ENCODE measurements at places on chromosomes 16 and 17.
A peak's percentile ranks its signal among the peaks of the same experiment; 100 is the strongest.

GRCh38 chr17:34721326-34721725, 141.9 kb downstream of the TMEM132E start:
- DNase-seq: no peak

DNA sequence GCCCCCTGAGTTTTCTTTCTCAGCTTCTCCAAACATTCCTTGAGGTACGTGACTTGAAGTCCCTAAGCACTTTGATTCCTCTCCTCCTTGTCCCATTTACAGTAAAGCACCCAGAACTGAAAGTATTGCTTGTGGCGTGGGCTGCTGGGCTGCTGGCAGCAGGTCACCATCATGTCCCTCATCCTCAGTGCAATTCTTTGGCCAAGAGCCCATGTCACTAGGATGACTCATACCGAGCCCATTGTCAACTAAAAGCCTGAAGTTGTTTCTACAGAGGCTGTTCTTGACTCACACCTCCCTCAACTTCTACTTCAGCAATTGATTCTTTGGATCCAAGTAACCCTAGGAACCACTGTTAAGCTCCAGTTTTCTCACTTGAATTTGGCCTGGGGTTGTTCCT, 54.3 kb downstream of the KPNA2 start:
- no peak for DNase-seq

GRCh38 chr16:84465154-84465553, 39.3 kb downstream of the MEAK7 start:
- no peak for DNase-seq

DNA sequence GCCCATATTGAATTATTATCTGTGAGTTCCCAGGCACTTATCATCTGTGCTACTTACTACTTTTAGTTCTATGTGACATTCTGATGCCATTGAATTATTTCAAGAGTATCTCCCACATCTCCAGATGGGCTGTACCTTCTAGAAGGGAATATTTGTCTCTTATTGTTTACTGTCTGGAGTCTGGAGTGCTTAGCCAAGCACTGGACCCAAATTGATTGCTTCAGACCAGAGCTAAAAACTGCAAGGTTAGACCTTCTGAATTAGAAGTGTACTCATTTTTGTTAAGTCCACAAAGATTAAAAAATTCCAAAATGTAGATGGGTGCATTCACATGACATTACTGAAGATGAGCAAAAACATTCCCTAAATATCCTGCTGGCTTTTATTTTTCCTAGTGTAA, 16.0 kb upstream of the KRT222 start:
- DNase-seq: no peak

- no peak for DNase-seq
These were observed 539.4 kb downstream of the MAF start for GRCh38 chr16:79061181-79061580.

DNA sequence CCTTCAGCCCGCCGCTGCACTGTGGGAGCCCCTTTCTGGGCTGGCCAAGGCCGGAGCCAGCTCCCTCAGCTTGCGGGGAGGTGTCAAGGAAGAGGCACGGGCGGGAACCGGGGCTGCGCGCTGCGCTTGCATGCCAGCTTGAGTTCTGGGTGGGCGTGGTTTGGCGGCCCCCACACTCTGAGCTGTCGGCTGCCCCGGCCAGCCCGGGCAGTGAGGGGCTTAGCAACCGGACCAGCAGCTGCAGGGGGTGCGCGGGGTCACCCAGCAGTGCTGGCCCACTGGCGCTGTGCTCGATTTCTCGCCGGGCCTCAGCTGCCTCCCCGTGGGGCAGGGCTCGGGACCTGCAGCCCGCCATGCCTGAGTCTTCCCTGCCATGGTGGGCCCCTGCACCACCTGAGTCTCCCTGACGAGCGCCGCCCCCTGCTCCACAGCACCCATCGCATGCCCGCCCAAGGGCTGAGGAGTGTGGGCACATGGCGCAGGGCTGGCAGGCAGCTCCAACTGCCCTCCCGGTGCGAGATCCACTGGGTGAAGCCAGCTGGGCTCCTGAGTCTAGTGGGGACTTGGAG, 17.0 kb downstream of the PRR11 start:
- DNase-seq: no peak

GRCh38 chr17:7403043-7403726, 712 bp downstream of the TMEM256 start:
- no peak for DNase-seq

GRCh38 chr16:20073203-20074098, at the start of gene GPR139:
GPR139 (minus strand) TSS chr16:20073890; CDS start chr16:20073616, 274 bp downstream.
- no peak for DNase-seq

DNA sequence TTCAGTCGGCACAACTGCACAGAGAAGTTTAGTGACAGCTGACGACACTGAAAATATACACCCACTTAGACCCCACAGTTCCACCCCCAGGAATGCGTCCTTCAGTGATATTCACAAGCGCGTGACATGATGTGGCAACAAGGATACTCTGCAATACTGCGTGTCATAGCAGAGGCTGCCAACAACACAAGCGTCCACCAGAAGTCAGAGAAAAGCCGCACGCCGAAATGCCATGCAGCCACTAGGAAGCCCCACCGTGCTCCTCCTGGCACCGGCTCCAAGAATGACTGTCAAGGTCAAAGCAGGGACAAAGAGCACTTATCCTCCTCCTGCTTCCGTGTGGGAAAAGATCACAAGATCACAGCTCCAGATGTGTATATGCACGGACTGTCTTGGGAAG, 3.5 kb downstream of the ATP2A3 start:
- peak; percentile 19 for DNase-seq

DNA sequence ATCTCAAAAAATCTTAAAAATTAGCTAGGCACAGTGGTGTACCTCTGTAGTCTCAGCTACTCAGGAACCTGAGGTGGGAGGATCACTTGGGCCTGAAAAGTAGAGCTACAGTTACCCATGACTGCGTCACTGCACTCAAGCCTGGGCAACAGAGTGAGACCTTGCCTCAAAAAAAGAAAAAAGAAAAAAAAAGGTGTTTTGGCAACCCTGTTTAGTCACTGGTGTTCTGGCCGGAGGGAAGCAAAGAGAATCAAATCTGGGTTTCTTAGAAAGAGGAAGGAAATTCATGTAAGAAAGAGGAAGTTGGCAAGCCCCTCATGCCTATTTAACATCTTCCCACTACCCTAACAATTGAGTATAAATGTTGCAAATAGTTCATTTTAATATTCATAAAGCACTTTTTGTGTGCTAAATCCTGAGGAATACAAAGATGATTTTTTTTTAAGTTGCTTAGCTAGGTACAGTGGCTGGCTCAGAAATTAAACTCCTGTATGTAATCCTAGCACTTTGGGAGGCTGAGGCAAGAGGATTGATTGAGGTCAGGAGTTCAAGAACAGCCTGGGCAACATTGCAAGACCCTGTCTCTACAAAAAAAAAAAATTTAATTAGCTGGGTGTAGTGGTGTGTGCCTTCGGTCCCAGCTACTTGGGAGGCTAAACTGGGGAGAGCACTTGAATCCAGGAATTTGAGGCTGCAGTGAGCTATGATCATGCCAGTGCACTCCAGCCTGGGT, 6.5 kb upstream of the USP32 start:
- no peak for DNase-seq

GRCh38 chr16:65700596-65700995, 578.7 kb upstream of the CDH11 start:
- no peak for DNase-seq

GRCh38 chr16:10608687-10609401, 28.4 kb upstream of the EMP2 start:
- no peak for DNase-seq

DNA sequence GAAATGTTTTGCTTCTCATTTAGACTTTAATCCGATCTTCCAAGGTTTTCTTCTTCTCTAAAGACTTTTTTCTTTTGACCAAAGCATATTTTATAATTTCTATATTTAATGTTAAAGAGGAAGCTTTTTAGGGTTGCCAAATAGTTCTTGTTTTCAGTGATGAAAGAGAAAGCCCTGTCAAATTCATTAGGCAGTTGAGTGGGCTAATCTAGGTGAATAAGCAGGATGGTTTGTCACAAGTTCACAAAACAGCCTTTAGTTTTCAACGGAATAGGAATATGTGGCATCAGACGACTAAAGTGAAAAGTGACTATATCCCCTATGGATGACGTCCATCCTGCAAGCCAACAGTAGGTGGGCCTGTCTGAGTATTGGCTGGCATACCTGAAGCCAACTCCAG, 118.8 kb downstream of the NLK start:
- DNase-seq: no peak
